ENCODE measurements at places on chromosomes 2 and 18.

DNA sequence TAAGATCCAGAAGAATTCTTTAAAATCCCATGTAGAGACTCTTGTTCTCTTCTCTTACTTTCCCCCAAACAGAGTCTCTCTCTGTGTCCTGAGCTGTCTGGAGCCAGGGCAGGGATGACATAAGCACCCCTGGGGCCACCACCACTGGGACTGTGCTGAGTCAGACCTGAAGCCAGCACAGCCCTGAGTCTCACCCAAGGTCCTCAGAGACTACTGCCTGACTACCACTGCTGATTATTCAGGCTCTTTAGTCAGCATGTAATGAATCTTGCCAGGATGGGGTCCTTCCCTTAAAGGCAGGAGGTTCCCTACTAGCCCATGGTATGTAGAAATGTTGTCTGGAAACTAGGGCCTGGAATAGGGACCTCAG is 34.9 kb upstream of the DYNC1I2 start:
- DNase-seq: no peak

DNA sequence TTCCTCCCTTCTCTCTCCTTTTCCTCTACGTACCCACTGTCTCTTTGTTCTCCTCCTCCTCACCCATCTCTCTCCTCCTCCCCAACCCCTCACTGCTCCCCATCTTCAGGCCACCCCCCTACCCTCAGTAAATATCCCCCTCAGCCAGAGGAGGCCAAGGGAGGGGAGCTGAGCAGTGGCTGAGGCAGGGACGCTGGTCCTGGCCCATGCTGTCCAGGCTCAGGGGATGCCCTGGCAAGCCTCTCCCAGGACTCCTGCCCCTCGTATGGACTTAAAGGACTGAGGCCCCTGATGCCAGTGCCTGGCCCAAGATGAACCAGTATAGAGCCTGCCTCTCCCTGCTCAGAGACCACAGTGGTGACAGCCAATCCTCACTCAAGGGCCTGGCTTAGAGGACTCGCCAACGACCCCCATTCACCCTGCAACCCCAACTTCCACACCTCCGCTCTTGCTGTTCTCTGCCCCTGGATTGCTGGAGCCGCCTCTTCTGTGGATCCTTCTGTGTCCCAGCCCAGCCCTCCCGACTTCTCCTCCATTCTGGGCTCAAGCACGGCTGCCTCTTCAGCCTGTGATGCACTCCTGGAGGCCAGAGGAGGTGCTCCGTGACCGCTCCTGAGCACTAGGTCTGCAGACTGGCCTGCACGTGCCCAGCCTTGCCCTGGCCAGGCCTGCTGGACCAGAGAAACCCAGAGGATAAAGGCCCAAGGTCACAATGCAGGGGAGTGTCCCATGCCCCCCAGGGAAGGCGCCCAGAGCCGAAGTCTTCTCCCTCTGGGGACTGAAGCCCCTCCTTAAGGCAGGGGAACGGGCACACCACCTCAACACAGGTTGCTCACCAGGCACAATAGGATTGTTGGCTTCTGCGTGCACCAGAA is 9.5 kb upstream of the DUSP2 start:
- DNase-seq: no peak

DNA sequence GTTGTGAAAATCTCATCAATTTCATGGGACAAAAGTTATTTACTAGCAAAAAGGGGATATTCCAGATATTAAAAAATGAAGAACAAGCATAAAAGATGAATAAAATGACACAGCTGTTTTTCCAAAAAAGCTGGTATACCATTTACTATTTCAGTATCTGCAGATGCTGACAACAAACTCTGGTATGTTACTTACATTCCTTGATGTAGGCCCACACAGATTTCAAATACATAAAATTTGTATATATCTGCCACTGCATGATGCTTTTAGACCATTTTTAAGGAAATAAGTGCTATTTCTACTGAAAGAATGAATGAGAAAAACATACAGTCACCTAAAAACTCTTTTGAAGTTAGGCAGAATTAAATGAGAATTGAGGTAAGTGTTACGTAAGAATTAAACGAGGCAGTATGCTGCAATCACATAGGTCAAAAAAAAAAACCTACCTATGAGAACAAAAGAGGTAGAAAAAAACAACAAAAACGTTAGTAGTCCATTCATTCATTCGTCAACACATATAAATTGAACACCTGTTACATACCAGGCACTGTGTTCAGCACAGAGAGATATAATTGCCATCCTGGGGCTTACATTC is 32.5 kb downstream of the ARL5A start:
- no peak for DNase-seq

DNA sequence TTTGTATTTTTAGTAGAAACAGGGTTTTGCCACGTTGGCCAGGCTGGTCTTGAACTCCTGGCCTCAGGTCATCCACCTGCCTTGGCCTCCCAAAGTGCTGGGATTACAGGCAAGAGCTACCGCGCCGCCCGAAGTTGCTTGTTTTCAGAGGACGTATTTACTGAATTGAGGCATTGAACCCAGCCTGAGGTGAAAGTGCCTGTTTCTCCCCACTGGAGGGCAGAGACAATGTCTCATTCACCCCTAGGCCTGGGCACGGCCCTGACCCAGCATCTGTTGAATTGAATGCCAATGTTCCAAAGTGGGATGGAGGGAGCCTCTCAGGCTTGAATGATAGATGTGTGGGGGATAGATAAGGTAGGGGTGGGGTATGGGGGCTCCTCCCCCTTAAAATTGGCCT is 4.5 kb upstream of the TMBIM1 start:
- no peak for DNase-seq

GRCh38 chr2:111052621-111053020 is 68.1 kb upstream of the BCL2L11 start:
- DNase-seq: no peak

DNA sequence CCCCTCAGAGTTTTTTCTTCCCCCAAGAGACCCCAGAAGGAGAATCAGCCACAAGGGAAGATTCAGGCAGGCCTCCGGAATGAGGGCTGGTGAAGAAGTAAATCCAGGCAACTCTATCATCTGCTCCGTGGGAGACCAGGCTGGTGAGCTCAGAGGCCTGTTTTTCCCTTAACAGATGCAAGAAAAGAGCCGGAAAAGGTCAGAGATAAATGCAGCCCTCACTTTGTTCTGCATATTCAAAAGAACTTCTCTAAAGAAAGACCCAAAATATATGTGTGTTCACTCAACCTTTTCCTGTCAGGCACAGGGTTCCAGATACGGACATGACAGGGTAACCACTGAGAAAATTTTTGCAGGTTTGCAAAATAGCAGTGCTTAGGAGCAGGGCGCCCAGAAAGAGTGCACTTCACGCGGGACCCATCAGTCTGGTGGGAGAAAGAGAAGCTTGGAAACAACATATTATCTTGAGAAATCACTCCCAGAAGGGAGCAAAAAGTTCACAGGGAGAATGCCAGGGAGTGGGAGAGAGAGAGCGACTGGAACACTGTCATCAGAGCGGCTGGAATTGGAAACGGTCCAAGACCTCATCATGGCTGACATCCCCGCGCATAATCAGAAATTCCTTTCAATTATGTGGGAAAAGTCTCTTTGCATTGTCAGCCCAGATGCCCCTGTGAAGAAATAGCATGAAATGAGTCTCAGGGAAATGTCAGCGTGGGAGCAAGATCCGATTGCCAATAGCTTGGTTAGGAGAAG is 244.8 kb upstream of the SLC14A2 start:
- DNase-seq: no peak

DNA sequence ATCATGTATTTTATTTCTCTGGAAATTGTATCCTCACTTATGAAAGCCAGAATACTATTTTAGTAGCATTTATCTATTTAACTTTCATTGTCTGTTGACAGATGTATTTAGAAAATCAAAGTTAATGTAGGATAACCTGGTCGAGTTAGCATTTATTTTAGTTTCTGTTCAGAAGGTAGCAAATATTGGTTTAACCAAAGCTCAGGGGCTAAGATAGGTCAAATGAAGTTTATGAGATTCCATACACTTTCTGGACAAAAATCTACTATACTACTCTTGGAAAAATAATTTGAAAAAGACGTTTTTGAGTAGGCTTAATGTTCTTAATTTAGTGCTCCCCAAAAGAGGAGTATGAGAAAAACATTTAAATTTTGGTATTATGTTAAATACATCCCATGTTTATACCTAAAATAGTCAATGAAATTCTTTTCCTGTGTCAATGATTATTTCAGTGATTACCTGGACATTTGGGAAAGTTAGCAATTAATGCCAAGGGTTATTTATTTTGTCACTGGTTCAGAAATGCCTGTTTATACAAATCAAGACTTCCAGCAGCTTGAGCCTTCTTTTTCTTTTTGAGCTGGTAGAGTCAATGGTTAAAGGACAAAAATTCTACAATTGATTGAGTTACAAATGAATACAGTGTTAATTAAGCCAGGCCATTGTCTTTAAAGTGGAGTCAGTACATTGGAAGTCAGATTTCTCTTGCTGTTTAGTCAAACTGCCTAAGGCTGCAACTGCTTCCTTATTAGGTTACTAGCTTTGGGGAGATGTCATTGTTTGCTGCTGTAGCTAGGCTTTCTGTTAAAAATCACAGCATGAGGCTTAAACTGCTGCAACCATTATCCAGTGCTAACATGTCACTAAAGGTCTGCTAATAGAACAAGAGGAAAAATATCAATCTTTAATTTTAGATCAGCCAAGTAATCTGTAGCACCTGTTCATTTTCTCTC is 182.3 kb downstream of the CAMKMT start:
- DNase-seq: no peak

DNA sequence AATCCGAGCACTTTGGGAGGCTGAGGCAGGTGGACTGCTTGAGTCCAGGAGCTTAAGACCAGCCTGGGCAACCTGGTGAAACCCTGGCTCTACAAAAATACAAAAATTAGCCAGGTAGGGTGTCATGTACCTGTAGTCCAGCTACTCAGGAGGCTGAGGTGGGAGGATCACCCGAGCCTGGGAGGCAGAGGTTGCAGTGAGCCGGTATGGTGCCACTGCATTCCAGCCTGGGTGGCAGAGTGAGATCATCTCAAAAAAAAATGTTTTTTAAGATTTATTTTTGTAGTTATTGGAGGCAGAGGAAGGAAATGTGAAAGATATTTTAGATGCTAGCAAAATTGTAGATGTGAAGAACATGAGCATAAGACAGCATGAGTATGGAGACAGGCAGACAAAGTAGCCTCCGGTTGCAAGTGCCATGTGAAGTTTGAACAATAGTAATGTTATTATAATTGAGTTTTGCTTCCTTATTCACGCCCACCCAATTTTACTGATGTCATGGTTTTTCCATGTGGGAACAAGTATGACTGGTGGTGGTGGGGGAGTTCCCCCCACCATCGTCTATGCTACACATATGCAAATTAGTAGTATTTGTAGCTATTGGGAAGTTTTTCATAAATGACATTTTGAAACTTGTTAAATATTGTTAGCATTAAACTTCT is 18.0 kb downstream of the REL start:
- no peak for DNase-seq

DNA sequence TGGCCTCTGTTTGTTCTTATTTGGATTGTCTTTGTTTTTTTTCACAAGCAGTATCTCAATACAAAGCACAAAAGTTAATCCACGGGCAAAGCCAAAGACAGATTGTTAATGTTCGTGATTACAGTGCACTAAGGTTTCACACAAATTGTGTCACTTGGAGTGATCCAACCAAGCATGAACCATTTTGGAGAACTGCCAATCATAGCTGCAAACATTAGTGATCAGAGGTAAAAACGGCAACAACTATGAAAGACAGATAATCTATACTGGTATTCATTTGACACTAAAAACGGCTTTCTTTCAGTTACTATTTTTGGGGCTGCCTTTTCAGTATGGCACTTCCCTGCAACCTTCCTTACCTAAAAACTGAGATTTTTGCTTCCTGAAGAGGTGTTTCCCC is 213.1 kb upstream of the GULP1 start:
- no peak for DNase-seq

DNA sequence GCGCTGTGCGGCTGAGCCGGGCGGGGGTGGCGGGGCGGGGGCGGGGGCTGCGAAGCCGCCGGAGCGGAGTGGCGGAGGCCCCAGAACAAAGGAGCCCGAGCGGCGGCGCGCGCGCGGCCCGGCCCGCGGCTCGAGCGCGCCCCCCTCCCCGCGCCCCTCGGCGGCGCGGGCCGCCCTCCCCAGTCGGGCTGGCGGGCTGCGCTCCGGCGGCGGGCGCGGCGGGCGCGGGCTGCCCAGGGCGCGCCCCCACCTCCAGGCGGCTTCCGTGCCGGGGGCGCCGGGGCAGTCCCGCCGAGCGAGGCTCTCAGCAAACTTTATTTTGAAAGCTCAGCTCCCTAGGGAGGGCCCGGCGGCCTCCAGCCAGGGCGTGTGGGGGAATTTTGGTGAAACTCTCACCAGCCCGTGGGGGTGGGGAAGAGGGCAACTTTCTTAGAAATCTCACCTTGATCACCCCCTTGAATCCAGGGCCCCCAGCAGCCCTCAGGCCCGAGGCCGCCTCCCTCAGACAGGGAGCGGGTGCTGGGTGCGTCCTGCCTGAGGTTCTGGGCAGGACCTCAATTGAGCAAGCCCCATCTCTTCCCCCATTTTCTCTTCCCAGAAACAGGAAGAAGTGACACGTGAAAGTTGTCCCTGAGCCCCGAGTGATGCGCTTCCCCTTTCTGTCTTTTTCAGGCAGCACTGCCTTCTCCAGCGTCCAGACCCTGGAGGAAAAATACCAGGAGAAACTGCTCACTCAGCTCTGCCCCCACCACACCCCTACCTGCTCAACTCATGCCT is 786 bp downstream of the TET3 start:
- DNase-seq: no peak
